ENCODE measurements at places on chromosomes 11 and 22.

- DNase-seq, result peak; percentile 77
These were observed 1.0 kb downstream of the CHRM4 start for GRCh38 chr11:46390331-46391171.

- no peak for DNase-seq
These were observed 10.1 kb downstream of the C22orf23 start for GRCh38 chr22:37943136-37943824.

DNA sequence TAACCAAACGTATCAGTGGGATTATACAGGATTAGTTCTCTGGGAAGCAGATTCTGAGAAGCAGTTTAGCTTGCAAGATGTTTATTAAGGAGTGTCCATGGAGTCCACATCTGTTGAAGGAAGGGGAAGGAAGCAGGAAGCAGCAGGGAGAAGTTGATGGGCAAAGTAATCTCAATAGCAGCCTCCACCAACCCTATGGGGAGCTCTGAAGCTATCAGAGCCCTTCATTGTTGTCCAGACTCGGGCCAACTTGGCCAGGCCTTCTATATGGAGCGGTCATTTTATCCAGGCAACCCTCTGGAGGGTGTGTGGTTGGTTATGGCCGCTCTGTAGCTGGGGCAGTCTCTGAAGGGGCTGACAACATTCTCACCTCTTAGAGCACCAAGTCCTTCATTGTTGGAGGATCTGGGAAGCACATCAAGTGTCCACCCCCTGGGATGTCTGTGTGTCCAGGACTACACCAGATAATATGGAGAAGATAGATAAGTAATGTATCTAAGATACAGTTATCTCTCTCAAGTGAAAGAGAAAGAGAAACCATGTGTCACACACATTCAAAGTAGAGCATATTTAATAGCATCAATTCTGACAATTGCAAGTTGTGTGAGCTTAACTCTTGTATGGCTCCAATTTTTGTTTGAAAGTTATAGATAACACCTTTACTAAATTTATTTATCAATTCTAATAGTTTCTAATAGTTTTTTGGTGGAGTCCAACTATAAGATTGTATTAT lies 101.7 kb upstream of the TRIM77 start:
- DNase-seq, result no peak

- DNase-seq, result peak; percentile 58
These were observed 167.0 kb downstream of the BUD13 start for GRCh38 chr11:116605543-116606459.

GRCh38 chr11:66787934-66788758 lies 55.1 kb upstream of the RCE1 start:
- no peak for DNase-seq

Data from H1 (cell line).